DMS 273 treated with DMSO at 0.1 percent for 48 hours (cell line): ENCODE measurements at places on chromosomes 12 and 14.

DNA sequence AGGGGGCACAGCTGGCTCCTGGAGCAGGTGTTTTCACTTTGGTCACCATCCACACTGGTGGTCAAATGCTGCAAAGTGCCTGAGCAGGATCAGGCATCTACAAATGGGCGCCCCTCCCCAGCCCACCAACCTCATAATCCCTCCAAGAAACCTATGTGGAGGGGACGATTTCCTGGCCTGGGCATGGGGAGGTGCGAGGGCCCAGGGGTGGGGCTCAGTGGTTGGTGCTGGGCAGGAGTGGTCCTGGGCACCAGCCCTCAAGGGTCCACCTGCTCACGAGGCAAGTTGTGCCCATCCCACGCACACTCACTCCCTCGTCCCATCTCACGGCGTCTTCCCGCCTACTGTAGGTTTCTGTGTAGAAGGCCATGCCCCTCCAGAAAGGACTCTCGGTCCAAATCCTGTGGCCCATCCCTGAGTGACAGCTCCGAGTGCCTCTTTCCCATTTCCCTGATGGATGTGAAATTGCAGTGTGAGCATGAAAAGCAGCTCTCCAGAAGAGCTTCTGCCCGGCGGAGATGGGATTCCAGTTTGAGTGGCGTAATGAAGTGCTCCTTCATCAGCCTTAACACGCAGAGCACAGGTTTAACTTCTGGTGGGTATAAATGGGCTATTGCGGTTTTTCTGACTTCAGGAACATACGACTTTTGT lies 36.9 kb downstream of the SLC15A4 start:
- no peak for DNase-seq

DNA sequence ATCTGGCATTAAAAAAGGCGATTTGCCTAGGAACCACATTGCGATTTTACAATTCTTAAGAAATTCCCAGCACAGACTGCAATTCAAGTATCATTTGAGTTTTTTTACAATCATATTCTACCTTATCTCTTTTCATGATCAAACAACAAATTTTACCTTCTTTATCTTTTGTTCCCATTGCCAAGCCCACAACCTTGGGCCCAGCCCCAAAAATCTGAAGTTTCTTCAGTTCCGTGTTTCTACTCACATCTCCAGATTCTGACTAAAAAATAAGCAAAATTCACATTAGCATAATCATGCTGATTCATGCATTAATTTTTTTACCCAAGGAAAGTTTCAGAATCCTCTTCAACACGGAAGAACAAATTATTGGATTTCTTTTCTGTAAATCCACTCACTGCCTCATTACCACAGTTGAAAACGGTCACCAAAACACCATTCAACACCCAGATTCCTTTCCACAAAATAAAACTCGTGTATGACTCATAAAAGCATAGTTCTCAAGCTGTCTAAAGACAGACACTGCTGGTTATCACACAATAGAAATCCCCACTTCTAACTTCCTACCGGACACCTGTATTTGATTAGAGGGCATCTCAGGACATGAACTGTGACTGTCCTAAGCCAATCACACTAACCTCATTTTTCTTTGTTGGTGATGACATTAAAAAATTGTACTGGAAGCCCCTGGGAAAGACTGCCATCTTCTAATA lies 32.7 kb downstream of the KDM5A start:
- DNase-seq = no peak

GRCh38 chr12:59085690-59086089 lies 165.4 kb upstream of the LRIG3 start:
- no peak for DNase-seq

DNA sequence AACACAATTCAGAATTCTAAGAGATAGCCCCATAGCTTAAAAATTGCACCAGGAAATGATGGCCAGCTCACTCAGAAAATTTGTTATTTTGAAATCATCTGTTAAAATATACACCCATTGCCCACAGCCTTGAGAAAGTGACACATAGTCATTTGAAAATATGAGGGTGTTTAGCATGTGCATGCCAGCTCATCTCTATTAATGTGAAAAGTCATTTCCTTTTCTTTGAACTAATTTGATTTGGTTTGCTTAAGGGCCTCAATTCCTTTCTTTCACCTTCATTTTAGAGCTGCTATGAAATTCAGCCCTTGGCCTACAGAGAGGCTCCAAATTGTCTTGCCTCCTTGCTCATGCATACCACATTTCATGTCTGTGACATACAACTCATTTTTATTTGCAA lies 241.4 kb downstream of the PHLDA1 start:
- no peak for DNase-seq

GRCh38 chr14:53304726-53305381 lies 151.7 kb upstream of the DDHD1 start:
- no peak for DNase-seq
